Fibroblast of skin of back (primary cell): ENCODE measurements at places on chromosomes 2 and 18.

- DNase-seq, result no peak
Observed at GRCh38 chr2:949384-950079, 1.1 kb upstream of the SNTG2 start.

- DNase-seq, result no peak
Observed at GRCh38 chr2:206533977-206534376, 90.6 kb downstream of the ADAM23 start.

DNA sequence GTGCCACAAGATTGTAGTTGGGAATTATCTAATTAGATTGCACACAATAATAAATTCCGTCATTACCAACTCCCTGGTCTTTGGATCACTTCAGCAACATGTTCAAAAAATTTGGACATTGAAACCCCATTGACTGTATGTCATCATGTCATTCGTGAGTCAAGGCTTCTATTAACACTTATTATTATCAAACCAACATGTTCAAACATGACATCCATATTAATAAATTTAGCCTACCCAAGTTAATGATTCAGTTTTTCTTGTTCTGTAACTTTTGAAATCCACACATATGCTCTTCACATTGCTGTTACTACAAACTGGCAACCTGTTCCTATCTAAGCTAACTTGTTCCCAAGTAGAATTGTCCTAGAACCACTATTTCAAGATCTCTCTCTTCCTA, 1142.7 kb upstream of the SLC39A10 start:
- DNase-seq, result no peak

DNA sequence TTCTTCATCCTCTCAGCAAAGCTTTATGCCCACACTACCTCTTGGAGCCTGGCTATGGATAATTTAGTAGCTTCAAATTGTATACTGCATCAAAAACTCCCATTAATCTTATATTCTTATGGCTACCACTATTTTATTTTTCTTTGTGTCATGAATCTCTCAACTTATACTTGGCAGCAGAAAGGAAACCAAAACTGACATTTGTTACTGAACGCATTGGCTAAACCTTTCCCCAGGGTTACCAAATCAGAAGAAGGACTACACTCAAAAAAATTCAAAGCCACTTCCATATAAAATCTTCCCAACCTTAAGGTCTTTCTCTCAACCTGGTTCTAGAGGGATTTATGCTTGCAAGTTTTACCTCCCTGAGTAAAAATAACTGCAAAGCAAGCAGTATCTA, 97.0 kb upstream of the REG3G start:
- DNase-seq, result no peak

GRCh38 chr2:240425236-240425615, 10.2 kb upstream of the GPC1 start:
- DNase-seq, result no peak

GRCh38 chr2:186543561-186544131, 46.2 kb upstream of the ITGAV start:
- DNase-seq, result peak; percentile 80
